HTR-8/SVneo (cell line): ENCODE measurements at places on chromosomes 3 and 15.

DNA sequence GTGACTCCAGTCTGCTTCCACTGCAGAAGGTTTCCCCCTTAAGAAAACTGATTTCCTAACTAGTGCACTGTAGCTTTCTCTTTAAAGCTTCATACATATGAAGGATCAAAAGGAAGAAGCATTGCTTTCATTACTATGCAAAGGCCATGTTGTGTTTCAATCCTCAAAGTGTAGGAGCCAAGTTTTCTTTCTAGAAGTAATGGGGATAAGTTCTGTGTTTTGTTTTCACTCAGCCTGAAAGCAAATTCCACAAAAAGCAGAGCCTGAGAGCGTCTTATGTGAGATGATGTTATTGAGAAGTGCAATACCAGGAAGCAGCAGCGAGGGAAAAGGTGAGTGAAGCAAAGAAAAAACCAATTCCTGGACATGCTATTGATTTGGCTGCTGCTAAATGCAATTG is 99.7 kb downstream of the GMNC start:
- DNase-seq = no peak

- DNase-seq = no peak
These were observed 62.2 kb upstream of the RGMA start for GRCh38 chr15:93150910-93151881.

GRCh38 chr3:85081191-85081906 is 122.6 kb downstream of the CADM2 start:
- peak; percentile 2 for DNase-seq

DNA sequence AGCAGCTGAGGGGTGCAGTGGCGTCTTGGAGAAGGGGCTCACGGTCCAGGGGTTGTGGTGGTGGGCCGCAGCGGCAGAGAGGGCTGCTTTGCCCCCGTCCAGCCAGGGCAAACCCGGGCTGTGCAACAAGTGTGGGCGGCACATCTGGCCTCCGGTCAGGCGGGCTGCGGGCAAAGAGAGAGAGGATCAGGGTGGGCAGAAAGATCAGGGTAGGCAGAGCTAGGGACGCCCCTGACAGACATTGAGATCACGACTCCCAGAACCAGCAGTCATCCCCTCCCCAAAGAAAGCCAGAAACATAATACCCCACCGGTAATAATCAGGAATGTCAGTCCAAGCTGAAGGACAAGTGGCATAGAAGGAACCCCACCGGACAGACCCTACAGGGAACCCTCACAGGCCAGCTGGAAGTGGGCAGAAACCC is 6.8 kb downstream of the GATA2 start:
- no peak for DNase-seq

DNA sequence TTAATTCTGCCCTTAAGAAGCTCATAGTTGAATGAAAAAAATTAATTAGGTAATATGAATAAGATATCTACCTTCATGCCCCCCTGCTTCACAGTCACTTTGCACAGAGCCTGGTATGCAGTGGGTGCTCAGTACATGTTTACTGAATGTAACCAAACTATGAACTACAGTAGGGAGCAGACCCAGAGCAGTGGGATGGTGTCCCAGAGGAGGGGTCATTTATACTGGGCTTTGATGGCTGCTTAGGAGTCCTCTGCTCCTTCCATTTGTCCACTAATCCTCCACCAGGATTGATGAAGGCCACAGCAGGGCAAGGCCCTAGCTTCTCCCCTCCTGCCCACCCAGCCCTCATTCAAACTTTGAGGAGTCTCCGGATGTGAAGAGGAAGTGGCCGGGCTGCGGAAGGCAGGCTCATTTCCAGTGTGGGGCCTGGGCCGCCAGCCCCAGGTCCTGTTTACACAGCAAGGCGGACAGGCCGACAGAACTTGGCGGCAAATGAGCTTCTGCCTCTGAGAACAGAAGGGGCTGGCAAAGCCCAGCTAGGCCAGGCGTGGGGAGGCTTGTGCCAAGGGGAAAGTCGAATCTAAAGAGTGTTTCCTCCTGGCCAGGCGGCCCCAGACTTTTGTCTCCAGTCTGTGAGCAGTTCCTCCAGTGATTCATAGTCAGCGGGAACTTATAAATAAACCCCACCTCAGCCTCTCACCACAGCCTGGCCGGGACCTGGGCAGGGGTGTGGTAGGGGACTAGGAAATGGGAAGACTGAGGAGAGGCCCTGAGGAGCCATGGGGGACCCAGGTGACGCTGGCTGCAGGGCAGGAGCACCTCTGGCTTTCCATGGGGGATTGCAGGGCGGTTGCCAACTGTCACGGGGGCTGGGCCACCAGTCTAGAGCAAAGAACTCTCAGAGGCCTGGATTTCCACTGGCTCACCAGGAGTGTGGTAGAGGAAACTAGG is 51.6 kb upstream of the LCTL start:
- DNase-seq = no peak

DNA sequence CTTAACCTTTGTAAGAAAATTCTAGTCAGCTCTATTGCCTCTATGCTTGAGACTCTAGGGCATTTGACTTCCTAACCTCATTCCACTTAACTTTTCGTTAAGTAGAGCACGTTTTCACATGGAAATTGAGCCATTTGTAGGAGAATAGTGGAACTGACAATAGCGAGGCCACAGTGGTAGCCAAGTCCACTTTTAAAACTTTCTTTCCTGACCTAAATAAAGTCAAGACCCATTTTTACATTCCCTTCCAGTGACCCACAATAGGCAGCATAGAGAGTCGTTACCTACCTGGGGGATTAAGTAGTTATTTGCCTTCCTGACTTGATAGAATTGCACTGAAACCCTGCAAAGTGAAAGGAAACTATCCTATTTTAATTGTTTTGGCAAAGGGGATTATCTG is 386.0 kb upstream of the NECTIN3 start:
- no peak for DNase-seq

GRCh38 chr3:149726716-149727407 is 25.4 kb downstream of the COMMD2 start:
- no peak for DNase-seq

- no peak for DNase-seq
These were observed 863 bp downstream of the PSMA4 start for GRCh38 chr15:78540871-78541743.

DNA sequence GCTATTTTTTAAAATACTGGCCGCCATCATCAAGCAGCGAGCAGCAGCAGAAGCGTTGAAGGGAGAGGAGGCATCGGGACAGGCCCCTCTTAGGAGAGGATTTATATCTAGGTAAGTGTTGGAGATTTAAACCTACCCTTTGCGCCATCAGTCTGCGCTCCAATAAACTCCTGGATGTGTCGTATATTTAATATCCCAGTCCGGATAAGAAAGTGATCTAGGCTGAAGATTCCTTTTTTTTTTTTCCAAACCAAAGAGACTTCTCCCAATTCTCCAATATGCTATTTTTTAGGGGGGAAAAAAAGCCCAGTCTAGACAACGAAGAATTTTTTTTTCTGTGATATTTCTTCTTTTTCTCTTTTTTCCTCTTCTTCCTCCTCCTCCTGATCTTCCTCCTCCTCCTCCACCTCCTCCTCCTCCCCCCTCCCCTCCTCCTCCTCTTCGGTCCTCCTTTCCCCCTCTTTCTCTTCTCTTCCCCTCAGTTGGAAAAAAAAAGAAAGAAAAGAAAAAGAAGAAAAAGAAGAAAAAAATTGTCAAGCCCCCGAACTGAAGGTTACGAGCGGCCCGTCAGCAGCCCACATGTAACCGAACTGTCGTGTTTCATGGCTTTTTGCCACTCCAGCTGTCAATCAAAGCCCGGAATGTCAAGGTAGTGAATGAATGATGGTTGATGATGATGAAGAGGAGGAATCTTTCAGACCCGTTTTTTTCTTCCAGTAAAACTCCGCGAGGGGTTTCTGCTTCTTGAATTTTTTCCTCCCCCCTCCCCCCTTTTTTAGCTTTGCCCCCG is 835 bp downstream of the MEIS2 start:
- no peak for DNase-seq

- DNase-seq = no peak
These were observed 199.7 kb downstream of the CHL1 start for GRCh38 chr3:396293-396692.

DNA sequence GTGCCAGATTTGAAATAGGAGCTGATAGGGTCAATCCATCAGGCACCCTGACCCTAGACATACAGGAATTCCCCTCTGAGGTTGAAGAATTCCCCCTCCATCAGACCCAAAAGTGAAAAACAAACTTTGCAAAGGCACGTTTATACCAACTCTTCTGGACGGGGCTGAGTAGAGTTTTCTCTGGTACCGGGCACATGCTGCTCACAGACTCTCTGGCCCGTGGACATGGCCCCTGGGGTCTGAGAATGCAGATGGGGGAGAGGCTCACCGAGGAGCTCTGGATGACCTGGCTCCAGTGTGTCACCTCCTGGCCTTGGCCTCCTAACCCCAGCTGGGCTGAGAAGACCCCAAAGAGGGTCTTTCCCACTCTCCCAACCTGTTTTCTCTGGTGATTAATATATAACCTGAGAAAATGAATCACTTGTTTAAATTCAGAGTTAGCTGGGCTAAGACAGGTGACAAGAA is 11.2 kb upstream of the LIPC start:
- no peak for DNase-seq

DNA sequence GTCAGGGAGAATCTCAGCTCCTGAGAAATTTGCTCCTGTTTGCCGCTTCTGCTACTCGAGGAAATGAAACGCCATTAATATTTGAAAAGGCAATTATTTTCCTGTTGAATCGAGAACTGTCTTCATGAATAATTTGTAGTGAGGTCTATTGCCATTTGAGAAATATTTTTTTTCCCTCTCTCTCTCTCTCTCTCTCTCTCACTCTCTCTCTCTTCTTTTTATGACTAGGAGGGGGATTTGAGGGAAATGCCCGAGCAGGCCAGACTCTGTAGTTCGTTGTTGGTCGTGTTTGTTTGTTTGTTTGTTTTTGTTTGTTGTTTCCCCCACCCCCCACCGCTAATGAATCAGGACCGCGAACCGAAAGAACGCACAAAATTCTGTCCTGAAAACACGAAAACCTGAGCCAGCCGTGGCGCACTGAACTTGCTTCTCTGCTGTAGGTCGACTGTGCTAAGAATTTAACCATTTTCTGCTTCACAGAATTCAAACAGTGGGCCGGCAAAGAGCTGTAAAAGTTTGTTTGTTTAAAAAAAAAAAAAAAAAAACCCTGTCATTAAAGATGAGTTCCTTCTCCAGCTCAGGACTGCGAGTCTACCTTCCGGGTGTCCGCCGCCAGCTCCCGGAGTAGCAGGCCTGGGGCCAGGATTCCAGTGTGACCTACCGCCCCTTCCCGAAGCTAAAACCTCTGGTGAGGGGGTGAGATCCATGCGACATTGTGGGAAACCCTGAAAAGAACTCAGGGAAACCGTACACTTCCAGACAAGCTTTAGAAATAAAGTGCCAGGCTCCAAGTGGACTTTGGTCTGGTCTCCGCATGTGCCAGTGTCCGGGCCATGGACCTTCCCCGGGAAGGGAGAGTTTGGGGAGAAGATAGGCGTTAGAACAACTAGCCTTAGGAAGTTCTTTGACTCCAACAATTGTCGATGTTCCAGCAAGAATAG is 12.1 kb downstream of the ZIC4 start:
- no peak for DNase-seq

- DNase-seq = no peak
These were observed 27.8 kb upstream of the GOLIM4 start for GRCh38 chr3:168123201-168124176.

DNA sequence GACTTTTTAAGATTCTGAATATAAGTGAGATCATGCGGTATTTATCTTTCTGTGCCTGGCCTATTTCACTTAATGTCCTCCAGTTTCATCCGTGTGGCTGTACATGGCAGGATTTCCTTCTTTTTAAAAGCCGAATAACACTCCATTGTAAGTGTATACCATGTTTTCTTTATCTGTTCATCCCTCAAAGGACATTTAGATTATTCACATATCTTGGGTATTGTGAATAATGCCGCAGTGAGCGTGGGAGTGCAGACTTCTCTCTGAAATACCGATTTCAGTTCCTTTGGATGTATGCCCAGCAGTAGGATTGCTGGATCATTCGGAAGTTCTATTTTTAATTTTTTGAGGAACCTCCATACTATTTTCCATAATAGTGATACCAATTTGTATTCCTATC is 136.1 kb downstream of the APBA2 start:
- no peak for DNase-seq

DNA sequence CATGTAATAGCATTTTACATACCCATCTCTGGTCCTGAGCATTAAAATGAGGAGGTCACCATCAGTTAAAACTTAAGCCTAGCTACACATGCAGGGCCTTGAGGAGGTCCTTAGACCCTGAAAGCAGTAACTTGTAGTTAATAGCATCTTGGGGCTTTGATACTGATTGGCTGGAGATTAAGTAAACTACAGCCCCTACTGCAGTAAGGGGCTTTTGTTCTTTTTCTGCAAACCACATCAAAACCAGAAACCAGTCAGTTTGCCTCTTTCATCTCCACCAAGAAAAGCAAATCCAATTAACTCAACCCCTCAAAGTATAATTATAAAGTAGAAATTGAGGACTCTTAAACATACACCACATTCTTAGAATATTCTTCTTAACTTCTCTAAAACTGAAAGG is 622.7 kb downstream of the ZPLD1 start:
- no peak for DNase-seq

DNA sequence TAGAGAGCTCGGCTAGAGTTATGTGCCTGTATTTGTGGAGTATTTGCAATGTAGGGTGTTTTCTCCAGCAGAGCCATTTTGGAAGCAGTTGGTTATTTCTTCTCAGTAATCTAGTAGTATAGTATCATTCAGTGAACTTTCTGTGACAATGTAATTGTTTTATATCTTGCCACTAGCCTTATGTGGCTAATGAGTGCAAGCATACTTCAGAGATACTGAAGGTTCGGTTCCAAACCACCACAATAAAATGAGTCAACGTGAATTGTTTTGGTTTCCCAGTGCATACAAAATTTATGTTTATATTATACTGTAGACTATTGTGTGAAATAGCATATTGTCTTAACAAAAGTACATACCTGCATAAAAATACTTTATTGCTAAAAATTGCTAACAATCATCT is 286.9 kb upstream of the TBL1XR1 start:
- DNase-seq = no peak

GRCh38 chr3:159429702-159430101 is 558.9 kb upstream of the IL12A start:
- DNase-seq = no peak

- DNase-seq = no peak
These were observed 87.6 kb downstream of the RYK start for GRCh38 chr3:134163096-134163495.

DNA sequence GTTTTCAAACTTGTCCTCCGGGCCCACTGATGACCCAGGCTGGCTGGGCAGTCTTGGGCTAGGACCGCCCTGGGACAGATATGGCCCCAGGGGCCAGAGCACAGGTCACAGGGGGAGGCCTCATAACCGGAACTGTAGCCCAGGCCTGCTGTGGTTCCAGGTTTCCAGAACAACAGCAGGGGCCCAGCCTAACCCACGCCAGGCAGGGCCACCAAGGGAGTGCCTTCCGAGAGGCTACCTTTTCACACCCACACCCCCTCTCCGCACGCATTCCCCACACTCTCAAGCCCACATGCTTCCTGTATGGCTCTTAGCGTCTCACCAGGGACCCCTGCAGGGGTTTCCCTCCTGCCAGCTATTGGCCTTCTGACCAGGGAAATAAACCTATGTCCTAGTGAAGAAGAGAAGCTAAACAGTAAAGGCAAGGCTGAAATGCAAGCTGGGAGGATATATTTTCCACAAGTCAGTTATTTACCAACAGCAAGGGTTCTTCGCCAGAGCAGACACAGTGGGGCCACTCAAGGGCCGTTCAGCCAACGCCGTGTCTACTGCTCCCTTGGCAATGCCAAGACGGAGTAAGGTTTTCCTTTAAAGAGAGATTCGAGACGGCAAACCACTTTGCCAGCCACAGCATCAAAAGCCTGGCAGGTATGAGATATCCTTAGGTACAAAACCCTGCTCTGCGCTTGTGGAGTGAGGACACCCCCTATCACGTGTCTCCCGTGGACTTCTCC is 135.1 kb downstream of the ATP10A start:
- DNase-seq = no peak

- DNase-seq = no peak
These were observed 294.5 kb upstream of the LRRN1 start for GRCh38 chr3:3504686-3505085.
